T-helper 17 cell (primary cell): ENCODE measurements at places on chromosomes 16 and 17.

DNA sequence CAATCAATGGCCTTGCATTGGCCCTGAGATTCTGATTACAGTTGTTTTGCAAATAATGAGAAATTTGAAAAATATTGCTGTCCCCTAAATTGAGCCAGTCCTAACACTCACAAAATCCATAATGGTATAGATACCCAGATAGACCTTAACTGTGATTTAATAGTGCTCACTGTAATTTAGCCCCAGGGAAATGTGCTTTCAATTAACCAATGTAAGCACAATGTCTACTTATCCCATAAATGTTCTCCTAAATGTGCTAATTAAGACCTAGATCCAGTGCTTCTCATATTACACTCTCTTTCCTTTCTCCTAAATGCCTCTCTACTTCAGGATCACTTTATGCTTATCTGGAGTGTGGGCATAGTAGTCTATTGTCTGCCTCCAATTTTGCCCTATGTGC, 417.8 kb upstream of the CCL2 start:
- DNase-seq = no peak

- no peak for DNase-seq
Observed at GRCh38 chr16:84844049-84844350, 24.2 kb downstream of the CRISPLD2 start.

DNA sequence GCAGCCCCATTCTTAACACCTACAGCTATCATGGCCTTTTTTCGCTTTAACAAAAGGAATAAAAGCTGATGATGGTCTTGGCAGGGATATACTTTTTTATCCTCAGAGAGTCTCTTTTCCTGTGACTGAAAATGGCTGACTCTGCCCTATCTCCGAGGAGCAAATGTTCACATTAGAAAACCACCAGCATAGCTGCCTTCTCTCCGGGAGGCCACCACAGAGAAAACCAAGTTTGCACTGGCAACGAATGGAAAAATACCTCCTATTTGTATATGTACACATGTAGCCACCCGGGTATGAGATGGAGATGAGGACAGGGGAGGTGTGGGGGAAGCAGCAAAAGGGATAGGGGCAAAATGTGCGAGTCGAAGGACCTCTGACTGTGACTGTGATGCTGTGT, 88.2 kb downstream of the STX8 start:
- no peak for DNase-seq

DNA sequence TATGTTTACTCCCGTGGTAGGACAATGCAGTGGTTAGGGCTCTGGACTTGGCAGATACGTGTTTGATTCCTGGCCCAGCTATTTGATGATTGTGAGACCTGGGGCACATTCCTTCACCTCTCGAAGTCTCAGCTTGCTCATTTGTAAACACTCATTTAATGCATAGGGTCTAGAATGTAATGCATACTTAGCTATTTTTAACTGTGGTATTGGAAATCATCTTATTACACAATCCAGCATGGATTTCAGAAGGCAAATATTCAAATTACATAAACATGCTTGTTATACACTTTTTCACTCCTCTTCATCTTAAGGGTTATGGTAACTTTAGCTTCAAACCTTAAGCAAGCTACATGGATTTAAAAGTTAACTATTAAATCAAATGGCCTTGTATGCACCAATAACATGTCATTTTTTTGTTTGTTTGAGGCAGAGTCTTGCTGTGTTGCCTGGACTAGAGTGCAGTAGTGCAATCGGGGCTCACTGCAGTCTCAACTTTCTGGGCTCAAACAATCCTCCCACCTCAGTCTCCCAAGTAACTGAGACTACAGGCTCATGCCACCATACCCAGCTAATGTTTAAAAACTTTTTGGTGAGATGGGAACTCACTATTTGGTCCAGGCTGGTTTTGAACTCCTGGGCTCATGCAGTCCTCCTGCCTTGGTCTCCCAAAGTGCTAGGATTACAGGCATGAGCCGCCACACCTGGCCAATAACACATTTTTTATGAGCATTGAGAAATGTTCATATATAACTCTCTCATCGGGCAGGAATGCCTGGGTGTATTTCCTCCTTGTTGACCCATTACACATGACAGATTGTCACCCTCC, 52.5 kb downstream of the VAT1L start:
- DNase-seq = no peak

GRCh38 chr17:44780845-44781480, 22.2 kb downstream of the ADAM11 start:
- no peak for DNase-seq

- DNase-seq = no peak
Observed at GRCh38 chr17:30950669-30951399, 20.0 kb upstream of the RNF135 start.

- no peak for DNase-seq
Observed at GRCh38 chr16:86516623-86517003, 6.3 kb downstream of the FOXF1 start.

DNA sequence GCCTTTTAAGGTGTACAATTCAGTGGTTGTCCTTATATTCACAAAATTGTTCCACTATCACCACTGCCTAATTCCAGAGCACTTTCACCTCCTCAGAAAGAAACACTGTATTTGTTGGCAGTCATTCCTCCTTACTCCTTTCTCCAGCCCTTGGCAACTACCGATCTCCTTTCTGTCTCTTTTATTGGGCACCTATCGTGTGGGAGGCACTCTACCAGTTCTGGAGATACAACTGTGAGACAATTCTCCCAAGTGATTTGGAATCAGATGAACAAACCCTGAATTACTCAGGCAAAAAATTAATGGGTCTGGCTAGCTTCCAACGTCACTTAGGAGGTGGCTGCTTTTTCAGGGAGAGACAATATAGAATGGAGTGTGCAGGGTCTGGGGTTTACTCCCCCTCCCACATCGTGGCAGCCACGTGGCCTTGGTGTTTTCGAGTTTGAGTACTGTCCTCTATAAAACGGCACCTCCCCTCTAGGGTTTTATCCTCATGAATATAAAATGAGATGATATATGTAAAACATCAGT, 63.9 kb downstream of the SHISA9 start:
- DNase-seq = no peak

- DNase-seq = no peak
Observed at GRCh38 chr17:77373299-77374169, 232.8 kb downstream of the SEC14L1 start.

- no peak for DNase-seq
Observed at GRCh38 chr17:41406205-41406604, 8.8 kb upstream of the KRT31 start.

- no peak for DNase-seq
Observed at GRCh38 chr17:27667656-27668487, 36.9 kb downstream of the LGALS9 start.

DNA sequence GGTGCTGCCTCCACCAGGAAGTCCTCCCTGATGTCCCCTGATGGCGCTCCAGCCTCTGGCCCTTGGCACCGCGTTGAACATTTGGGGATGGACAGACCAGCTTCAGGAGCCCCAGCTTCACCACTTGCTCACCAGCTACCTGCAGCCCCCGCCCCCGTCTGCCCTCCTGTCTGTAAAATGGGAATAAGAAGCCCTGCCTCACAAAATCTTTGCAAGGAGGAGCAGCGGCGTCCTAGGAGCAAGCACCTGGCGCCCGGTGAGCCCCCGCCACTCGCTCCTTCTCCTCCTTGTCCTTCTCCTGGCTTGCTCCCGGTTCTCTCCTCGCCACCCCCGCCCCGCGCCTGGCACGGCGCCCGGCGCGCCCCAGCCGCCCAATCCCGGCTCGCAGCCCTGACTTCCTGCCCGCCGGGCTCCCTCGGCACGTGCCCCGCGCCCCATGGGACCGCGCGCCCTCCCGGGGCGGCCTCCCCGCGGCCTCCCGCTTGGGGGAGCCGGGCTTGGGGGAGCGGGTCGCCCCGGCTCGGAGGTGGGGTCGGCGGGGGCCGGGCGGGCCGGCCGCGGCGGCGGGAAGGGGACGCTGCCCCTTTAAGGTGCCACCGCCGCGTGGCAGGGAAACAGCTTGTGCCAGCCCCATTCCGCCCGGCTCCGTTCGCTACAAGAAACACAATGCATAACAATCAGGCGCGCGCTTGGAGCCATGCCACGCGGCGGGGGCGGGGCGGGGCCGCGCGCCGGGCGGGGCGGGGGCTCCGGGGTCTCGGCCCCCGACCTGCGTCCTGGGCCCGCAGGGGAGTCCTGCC, 9.1 kb upstream of the PPP1R1B start:
- DNase-seq = peak; percentile 46

DNA sequence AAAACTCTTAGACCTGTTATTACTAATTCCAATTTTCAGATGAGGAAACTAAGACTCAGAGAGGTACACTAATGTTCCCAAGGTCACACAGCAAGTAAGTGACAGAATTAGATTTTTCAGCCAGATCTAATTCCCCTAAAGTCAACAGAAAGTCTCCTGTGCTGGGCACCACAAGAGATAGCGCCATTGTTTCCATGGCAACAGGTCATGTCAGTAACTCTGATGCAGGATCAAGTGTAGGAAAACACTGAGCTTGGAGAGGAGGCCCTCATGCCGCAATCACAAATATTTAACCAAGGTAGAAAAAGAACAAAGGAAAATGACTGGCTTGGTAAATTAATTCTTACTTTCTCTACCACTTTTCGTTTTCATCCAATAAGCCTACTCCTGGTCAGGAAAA, 166.0 kb upstream of the CDH13 start:
- DNase-seq = no peak

DNA sequence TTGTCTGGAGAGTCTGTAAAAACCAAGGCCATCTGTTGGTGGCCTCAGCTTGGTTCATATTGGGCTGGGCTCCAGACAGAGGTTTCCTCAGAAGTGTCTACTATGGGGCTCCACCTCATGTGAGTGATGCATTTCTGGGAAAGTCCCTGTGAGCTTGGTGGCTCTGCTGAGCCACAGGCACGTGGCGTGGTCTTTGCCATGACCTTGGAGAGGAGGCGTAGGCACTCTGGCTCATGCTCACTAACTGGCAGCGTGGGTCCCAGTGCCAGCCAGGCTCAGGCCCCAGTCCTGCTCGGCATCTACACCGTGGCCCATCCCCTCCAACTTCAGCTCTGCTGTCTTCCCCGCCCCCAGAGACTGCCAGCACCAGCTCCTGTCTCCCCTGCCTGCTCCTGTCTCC, 10.7 kb upstream of the SMTNL2 start:
- no peak for DNase-seq

GRCh38 chr16:55655897-55656681, at the start of gene SLC6A2:
Gene SLC6A2 (plus strand): TSS chr16:55655988. CDS start chr16:55656695, 707 bp downstream.
- DNase-seq = no peak

DNA sequence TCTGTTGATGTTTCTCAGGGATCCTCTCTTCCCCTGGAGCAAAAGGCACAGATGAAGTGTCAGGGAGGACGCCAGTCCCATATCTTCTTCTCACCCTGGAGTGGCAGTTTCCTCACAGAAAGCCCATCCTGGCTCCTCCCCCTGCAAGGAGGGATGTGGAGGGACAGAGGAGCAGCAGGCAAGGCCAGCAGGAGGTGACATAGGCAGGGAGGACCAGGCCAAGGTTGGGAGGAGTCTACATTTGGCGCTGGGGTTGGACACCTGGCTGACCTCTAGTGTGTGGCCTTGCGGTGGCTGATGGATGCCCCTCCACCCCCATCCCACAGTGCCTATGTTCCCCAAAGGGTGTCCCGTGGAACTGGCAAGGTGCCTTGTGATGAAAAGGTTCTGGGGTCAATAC, 125.4 kb downstream of the SEC14L1 start:
- no peak for DNase-seq

DNA sequence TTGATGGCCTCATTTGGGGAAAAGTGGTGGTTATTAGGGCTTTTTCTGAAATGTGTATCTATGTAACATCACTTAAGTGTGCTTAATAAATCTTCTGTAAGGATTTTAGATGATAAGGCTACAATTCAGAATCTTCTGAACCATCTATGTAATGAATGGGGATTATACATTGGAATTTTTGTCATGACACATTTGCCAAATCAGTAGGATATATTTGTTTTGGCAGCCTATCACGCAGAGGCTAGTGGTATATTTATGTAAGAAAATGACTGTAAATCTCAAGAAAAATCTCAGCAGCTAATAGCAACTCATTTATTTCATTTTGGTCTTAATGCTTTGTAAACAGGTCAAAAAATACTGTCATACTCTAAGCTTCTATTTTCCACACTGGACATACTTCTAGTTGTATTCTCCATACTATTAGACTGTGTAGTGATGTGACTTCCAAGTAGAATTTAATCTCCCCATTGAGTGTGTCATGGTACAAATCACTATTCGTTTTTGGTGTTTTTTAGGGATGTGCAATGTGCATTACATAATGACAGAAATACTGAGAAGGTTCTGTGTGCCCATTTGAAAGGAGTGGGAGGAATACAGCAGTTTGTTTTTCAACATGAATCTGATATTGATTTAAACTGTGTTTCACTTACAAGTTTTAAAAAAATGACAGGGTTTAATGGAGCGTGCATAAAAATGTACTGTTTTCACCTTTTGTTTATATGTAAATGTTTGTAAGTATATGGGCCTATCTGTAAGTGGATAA, 29.2 kb downstream of the CLUH start:
- no peak for DNase-seq

- DNase-seq = no peak
Observed at GRCh38 chr16:69451166-69451565, 26.7 kb downstream of the CYB5B start.

DNA sequence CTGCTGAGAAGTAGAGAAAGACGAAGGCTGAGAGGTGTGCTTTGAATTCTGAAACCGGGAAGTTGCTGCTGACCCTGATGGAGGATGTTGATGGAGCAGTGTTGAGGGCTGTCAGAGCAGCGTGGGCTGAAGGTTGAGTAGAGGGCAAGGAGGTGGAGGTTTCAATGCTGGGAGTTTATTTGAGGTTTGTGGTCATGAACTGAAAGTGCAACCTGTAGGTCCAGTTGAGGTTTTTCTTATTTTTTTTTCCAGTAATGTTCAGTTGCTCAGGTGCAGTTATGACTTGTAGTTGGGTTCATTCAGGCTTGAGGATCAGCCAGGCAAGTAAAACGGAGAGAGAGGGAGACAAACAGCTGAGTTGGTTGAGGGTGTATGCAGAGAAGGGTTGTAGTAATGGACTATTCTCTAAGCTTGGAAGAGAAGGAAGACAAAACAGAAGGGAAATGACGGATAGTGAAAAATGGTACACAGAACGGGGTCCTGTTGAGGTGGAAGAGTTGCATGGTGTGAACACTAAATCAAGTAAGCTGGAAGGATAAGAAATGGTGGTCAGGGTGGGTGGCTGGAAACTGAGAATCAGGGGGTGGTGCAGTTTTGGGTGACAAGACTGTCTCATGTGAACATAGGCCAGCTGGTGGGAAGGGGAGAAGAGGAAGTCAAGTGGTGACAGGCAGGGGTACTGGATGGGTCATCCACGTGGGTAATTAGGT, 8.7 kb upstream of the UBE2G1 start:
- no peak for DNase-seq

DNA sequence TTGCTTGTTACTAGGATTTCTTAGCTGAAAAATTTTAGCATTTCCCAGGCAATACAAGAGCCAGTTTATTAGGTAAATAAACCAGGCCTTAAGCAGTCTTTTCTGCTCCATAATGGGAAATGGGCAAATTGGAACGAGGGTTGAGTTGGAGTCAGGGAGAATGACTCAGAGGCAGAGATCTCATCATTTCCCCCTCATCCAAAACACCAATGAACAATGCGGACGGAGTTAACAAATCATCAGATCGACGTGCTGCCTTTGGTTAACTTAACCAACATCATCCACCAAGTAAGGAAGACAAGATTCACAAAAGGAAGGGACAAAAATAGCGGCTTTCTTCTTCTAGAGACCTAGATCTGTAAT, 243.5 kb downstream of the STX8 start:
- no peak for DNase-seq

- no peak for DNase-seq
Observed at GRCh38 chr17:77128896-77129567, 11.7 kb upstream of the SEC14L1 start.
